CD4-positive, alpha-beta T cell (primary cell): ENCODE measurements at places on chromosomes 4 and X. TPM values are rescaled to one million over a fixed set of nuclear protein-coding genes. Genes with fewer than 3 reads are reported as not detected.

DNA sequence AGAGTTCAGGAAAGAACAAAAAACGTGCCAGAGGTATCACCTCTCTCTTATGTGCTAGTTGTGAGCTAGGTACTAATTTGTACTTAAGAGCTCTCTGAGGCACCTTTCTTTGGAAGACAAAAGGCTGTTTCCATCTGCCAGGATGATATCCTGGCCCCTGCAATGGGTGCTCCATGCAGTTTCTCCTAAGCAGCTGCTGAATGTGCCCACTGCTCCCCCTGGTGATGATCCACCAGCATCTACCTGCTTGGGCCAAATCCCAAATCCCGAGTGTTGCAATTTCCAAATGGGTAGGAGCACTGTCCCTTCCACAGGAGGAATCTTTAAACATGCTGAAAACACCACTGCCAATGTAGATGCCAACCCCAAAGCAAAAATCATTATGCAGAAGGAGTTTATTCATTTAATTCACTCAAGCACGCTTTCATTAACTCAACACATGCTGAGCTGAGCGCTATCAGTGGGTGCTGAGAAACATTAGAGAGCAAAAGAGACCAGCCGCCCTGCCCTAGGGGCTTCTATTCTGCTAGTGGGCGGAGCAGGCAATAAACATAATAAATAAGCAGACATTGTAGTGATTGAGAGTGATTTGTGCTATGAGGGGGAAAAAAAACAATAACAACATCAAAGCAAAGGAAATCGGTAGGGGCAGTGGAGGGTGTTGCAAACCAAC is 69.6 kb upstream of the C4orf50 start:
- no peak for DNase-seq

- DNase-seq = no peak
Observed at GRCh38 chr4:176492646-176493302, 173.0 kb downstream of the SPCS3 start.

DNA sequence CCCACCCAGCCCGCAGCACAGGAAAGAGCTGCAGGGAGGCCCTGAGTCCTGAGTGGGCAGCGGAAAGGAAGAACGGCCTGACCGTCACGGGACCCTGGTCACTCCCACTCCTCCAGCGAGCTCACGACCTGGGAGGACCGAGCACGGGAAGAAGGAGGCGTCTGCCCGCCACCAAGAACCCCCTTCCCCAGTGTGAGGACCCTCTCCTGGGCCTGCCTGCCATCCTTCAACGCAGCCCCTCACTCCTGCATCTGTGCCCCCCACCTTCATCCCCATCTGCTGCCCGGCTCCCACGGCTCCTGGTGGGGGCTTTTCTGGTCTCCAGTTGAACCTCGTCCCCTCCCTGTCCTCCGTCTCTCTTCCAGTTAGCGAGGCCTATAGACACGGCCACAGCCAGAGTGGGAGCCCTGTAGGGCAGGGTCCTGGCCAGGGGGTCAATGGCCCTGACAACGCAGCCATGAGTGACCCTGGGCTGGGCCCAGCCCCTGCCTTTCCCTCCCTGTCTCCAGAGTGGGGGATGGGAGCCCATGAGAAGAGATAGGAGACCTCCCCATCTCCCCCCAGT is 41.3 kb upstream of the MXD4 start:
- DNase-seq = no peak

DNA sequence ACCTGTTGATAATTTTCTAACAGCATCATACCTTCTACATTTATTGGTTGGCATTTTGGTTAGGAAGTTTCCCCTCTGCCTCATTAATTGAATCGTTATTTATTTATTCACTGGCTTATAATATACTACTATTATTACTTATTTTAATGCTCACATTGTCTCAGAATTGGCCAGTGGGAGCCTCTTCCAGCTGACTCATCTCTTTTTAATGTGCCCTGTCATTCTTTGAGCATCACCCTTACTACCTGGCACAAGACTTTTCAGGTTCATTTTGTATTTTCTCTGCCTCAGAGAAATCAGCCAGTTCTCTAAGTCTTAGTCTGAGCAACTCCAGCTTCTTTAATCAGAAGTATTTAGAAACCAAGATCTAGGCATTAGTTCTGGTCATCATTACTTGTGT is 60.3 kb upstream of the PRRG3 start:
- no peak for DNase-seq

DNA sequence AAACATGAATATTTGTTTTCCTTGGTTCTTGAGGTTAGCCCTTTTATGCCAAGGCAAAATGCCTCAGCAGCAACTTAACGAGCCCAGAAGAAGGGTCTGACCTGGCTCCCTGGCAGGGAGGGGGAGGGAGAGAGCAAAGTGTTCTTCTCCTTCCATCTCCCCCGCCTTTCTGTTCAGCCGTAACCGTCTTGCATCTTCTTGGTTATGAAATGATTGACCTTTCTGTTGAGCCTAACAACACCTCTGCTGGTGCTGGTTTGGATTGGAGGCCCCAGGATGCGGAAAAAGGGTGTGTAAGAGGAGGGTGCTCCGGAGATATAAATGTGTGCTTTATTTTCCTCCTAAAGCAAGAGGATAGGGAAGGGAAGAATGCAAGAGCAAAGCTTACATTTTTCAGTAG is 44.7 kb downstream of the PTTG2 start:
- DNase-seq = no peak

- no peak for DNase-seq
Observed at GRCh38 chr4:41177016-41177415, 37.3 kb downstream of the APBB2 start.

- no peak for DNase-seq
Observed at GRCh38 chrX:37603938-37604409, 32.5 kb downstream of the LANCL3 start.

Gene SCRG1
- total RNA-seq = not detected

Gene NUDT11
- 0.47 TPM for total RNA-seq

DNA sequence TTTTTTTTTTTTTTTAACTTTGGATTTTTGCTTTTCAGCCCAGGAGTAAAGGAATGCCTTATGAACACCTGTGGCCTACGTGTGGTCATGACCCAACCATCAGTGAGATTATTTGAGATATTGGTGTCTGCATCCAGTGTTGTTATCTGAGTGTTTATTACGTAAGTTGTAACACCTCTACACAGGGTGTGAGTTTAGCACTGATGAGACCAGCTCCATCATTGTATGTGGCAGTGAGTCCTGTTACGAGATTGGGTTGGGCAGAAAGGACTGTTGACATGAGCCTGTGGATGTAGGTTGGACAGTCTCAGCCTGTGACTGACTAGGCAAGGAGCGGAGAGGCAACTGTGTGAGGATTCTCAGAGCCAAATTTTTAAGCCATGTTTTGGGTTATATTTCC is 179.0 kb downstream of the PTTG2 start:
- no peak for DNase-seq

DNA sequence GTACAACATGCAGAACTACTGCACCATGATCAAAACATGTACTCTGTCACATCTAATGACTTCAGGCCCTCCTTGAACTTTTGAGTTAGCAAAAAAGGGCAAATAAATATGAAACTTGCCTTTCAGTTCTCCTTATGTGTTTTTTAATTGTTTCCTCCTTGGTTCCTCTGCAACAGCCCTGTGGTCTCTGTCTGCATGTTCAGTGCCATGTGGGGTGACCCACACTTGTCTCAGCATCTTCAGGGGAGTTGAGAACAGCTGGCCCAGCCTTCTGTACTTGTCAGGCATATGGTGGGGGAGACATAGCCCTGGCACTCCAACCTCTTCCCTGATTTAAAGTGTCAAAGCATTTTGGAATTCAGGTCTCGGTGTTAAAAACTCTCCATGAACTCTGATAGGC is 188.0 kb upstream of the PGRMC2 start:
- no peak for DNase-seq

Gene PAGE1
- not detected for total RNA-seq
